ENCODE measurements at places on chromosomes 2 and 18.

- DNase-seq, result no peak
These were observed 57.0 kb downstream of the CIB4 start for GRCh38 chr2:26584191-26584590.

DNA sequence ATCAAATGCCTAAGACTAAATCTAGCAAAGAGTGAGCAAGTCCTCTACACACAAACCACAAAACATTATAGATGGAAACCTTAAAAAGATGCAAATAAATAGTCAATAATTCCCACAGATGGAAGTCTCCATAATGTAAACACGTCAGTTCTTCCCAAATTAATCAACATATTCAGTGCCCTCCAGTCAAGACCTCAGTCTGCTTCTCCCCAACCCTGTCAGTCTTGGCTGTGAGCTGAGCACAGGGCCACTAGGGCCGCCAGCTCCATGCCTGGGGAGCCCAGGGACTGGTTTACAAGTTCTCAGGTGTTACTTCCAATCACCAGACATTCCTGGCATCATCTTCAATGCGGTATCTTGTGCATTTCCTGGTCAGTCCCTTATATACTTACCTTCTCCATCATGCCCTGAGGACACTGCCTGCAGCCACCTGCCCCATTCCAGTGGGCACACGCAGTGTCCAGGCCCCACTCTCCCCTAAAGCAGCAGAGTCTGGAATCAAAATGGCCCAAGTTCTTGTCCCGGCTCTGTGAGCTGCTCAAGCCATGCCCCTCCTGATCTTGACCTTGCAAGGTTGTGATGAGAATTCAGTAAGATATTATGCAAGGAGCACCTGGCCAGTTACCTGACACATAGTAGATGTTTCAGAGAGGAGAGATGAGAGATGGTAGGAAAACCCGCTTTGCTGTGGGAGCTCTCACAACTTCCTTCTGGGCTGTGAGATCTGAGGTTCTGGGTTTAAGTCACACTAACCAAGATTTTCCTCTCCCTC lies 207.9 kb upstream of the RAB6C start:
- DNase-seq, result no peak

DNA sequence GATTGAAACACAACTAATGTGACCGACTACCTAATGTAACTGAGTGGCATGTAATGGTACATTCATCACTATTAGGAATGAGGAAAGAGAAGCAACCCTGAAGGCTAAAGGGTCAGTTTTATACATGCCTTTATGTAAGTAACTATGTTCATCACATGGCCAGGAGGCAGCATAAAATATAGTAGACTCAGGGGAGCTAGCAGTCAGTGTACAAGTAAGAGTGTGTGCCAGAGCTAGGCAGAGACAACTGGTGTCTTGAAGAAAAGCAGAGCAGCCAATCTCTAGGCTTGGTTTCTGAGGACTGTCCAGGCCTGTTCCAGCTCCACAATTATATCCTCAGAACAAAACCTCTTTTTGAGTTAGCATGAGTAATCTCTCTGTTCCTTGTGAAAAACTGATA lies 18.1 kb downstream of the SMAD2 start:
- DNase-seq, result no peak

GRCh38 chr2:203740871-203741281 lies 34.4 kb downstream of the CD28 start:
- DNase-seq, result no peak

- no peak for DNase-seq
These were observed 131.4 kb downstream of the ACOXL start for GRCh38 chr2:110863726-110864125.

- DNase-seq, result no peak
These were observed 1752.4 kb upstream of the CELF4 start for GRCh38 chr18:39318008-39318407.

GRCh38 chr2:53964987-53965687 lies 5.7 kb downstream of the PSME4 start:
- no peak for DNase-seq

GRCh38 chr2:127108090-127108523 lies 1.2 kb upstream of the BIN1 start:
- DNase-seq, result no peak

- no peak for DNase-seq
These were observed 24.8 kb downstream of the GPC1 start for GRCh38 chr2:240460253-240460711.

DNA sequence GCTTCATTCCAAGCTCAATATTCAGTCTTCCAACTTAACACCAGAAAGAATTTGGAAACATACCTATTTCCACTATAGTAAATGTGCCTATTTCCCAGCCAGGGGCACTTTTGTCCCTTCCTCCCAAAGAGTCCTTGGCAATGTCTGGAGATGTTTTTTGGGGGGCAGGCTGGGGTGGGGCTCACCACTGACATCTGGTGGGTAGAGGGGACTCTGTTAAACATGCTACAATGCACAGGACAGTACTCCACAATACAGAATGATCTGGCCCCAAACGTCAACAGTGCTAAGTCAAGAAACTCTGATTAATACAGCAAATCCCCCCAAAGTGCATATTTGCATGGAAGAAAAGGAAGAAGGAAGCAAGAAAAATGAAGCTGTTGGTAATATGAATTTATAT lies 61.7 kb downstream of the SMIM21 start:
- no peak for DNase-seq

Measured in esophagus squamous epithelium (tissue), 5 donors.